Lung microvascular endothelial cell (primary cell): ENCODE measurements at places on chromosomes 13 and 19. TPM values are rescaled to one million over a fixed set of nuclear protein-coding genes. Genes with fewer than 3 reads are reported as not detected.
A peak's percentile ranks its signal among the peaks of the same experiment; 100 is the strongest.

The TLE2 gene
- total RNA-seq, result 7.2 and 17.5 TPM in 2 replicates

DNA sequence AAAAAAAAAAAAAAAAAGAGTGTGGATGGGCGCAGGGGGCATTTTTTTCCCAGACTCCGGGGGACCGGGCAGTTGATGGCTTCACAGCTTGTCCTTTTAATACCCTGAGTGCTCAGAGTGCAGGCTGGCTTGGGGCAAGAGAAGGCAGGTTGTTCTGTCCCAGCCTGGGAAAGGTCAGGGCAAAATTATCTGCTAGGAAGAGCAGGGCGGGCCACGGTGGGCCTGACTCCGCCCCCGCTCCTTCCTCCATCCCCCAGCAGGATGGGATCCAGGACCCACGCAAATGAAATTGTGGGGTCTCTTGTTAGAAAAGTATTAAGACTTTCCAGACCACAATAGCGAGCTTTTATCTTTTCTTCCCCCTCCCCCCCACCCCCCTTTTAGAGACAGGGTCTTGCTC, 70.7 kb downstream of the PTPRS start:
- DNase-seq, result no peak

GRCh38 chr13:81395368-81395767, 1054.4 kb upstream of the SPRY2 start:
- no peak for DNase-seq

DNA sequence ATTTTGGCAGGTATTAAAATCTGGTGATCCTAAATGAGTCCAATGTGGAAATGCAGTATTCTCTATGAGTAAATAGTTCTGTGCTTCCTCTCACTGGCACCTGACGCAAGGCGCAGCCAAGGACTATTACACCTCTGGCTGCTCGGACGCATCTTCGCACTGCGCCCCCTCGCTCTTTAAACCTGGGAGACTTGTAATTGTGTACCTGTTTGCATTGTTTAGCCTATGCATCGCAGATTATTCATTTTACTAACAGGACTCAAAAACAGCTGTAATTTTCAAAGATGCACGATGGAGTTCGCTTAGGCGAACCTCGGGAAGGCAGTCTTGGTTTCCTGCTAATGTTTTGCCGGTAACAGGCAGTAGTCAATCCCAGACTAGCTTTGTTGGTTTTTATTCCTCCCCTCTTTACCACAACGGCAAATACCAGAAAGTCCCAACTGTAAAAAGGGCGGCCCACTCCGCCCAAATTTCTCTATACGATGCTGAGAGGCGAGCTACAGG, 113.2 kb downstream of the KCNRG start:
- no peak for DNase-seq

GRCh38 chr19:56119582-56119978, 1.5 kb downstream of the ZNF787 start:
- peak; percentile 56 for DNase-seq

The ZNF763 gene
- total RNA-seq, result 0.65 and 0.79 TPM in 2 replicates

DNA sequence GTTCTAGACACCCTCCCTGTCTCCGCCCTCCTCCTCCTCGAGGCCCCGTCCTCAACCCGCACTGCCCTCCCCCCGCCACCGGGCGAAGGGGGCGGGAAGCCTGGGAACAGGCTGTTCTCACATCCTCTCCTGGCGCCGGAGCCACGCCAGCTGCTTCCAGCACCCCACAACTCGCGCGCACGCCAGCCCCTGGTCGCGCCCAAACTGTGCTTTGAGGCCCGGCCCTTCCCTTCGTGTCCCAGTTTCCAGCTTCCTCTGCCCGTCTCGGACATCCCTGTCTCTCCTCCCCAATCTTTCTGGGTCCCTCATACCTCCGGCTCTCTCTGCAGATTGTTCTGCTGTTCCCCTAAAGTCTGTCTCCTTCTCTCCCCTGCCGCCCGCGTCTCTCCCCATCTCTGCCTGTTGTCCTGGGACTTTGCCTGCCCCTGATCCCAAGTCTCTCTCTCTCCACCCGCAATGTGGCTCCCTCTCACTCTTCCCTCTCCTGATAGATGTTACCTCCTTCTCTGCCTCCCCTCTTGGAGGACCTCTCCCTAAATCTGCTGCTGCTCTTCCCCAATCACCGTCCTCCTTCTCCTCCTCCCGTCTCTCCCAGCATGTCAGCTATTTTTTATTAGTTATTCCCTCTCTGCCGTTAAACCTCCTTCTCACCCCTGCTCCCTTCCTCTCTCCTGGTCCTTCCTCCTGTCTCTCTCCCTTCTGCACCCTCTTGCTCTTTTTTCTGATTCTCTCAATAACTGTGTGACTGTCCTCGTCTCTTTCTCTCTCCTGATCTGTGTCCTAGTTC, 14.2 kb downstream of the DPF1 start:
- DNase-seq, result peak; percentile 65

GRCh38 chr19:46265217-46265828, 31.5 kb upstream of the HIF3A start:
- peak; percentile 80 for DNase-seq

- DNase-seq, result no peak
These were observed 141.4 kb downstream of the KCNRG start for GRCh38 chr13:50156561-50157127.

- no peak for DNase-seq
These were observed 13.7 kb upstream of the SLC35E1 start for GRCh38 chr19:16585808-16586476.

DNA sequence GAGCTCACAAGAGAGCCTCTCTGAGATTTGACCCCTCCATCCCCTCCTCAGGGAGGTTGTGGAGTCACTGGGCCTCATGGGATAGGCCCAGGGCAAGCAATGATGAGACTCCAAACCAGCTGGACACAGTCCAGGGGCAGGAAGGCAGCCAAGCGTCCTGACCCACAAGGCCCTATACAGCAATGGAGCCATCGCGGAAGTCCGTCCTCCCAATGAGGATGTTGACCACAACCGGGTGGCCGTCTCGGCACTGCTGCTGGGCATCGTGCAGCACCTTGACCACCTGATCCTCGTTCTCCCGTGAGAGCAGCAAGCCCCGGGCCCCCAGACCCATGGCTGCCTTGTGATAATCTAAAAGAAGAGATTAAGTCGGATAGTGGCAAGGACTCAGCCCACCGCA, 7.9 kb downstream of the SYDE1 start:
- peak; percentile 46 for DNase-seq

- DNase-seq, result peak; percentile 77
These were observed 18.0 kb upstream of the RBM26 start for GRCh38 chr13:79423801-79424642.

DNA sequence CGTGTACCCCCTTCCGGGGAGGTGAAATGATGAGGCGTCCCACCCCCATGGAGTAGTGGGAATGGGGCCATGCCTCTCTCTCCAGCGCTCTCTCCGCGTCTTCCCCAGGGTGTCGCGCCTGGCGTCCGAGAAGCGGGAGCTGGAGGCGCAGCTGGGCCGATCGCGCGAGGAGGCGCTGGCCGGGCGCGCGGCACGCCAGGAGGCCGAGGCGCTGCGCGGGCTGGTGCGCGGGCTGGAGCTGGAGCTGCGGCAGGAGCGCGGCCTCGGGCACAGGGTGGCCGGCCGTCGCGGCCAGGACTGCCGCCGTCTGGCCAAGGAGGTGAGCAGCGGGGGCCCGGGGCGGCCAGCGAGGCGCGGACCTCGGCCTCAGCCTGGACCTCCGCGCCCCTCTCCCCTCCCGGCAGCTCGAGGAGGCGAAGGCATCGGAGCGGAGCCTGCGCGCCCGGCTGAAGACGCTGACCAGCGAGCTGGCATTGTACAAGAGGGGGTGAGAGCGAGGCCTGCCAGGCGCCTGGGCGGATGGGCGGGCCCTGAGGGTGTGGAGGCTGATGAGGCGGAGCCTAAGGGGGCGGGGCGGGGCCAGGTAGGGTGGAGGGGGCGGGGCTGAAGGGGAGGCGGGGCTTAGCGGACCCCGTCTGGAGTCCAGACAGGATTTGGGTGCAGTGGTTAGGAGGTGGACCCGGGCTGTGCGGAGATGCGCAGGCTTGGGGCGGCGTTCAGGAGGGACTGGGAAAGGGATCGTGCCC, 7.7 kb downstream of the PGLYRP1 start:
- peak; percentile 39 for DNase-seq

The CELF5 gene
- total RNA-seq, result not detected in 2 replicates

- DNase-seq, result no peak
These were observed 1.5 kb downstream of the DHX34 start for GRCh38 chr19:47350630-47351029.

- peak; percentile 86 for DNase-seq
These were observed 24.1 kb upstream of the ASPDH start for GRCh38 chr19:50537769-50538230.

The OR10H4 gene
- total RNA-seq, result not detected in 2 replicates

The CRB3 gene
- total RNA-seq, result not detected in 2 replicates

The VPS36 gene
- total RNA-seq, result 13.5 and 26.6 TPM in 2 replicates

GRCh38 chr13:34993470-34993869, 51.4 kb downstream of the NBEA start:
- no peak for DNase-seq

DNA sequence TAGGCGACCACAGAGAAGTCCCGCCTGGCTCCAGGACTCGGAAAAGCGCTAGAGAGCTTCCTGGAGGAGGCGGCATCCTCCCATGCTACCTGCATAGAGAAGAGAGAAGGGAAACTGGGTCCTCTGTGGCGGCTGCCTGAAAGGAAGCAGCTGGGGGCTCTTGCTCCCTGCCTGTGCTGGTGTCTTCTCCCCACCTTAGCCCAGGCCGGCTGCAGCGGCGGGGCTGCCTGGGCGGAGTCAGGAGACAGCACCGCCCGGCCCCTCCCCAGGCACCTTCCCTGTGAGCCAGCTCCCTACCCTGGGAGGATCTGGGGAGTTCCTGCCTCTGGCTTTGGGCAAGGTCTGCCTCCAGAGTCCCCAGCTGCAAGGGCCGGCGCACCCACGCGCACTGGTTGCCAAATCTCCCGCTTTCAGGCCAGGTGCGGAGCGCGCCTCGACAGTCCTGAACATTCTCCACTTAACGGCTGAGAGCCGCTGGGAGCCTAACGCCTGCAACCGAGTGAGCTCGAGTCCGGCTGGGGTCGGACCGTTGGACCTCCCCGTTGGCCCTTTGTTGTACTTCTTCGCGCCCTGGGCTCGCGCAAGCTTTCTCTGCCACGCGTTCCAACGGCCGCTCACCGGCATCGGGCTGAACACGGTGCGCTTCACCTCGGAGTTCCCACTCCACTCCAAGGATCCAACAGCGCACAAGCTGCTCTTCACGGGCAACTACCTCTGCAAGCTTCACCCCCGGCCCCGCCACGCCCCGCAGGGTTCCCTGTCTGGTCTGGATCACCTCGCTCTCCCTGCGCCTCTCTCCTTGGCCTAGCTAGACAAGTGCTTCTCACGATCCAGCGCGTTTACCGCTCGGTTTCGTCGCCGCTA, 21.8 kb upstream of the ZNF30 start:
- DNase-seq, result no peak
